ENCODE measurements at places on chromosomes 2 and 18. TPM values are rescaled to one million over a fixed set of nuclear protein-coding genes. Genes with fewer than 3 reads are reported as not detected.

Gene SIX2
- polyA plus RNA-seq, result not detected

Gene ABCG5
- not detected for polyA plus RNA-seq

Gene PJVK
- polyA plus RNA-seq, result not detected

Gene UGT1A5
- polyA plus RNA-seq, result not detected

GRCh38 chr2:159758686-159759085 lies 39.3 kb downstream of the CD302 start:
- H3K27me3 ChIP-seq, result no peaks in the 10 kb centered on the region
- H3K4me1 ChIP-seq, result peaks cover 15% of the 10 kb centered on the region
- no peak overlapping the region for H3K27ac ChIP-seq
- H3K36me3 ChIP-seq, result peaks cover 82% of the 10 kb centered on the region
- DNase-seq, result no peak

GRCh38 chr2:27754138-27754588 lies 17.4 kb upstream of the MRPL33 start:
- no peak overlapping the region for H3K4me3 ChIP-seq
- no peak overlapping the region for H3K27ac ChIP-seq
- no peaks in the 10 kb centered on the region for H3K36me3 ChIP-seq
- no peaks in the 10 kb centered on the region for H3K4me1 ChIP-seq

DNA sequence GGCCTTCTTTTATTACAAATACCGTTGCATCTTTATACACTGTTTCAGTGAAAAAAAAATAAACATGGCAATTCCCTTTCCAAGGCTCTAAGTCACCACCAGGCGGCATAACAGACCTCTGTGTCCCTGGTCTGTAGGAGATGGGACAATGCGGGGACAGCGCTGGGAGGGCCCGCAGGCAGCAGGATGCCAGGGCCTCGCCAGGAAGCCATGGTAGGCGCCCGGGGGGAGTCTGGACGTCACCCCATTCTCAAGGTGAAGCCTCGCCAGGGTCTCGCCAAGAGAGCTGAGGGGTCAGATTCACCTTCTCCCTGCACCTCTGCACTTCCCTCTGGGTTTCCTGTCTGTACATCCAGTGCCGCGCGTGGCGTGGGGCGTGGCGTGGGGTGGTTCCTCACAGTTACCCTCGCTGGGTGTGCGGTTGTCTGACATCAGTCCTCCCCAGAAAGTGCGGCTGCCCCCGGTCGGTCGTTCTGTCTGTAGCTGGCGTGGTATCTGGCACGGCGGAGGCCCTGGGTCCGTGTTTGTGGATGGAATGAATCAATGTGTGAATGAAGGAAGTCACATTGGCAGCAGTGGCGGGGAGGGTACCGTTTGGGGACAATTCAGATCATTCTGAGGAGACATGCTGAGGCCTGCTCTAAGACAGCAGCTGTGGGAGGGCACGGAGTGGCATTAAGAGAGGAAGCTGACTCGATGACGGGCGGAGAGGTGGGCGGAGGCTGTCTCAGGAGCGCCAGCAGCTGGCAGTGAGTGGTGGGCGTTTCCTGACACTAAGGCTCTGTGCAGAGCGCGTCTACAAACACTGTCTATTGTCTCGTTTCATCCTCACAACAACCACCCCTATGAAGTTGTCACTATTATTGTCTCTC lies 46.0 kb downstream of the LRRFIP1 start:
- no peaks in the 10 kb centered on the region for H3K27me3 ChIP-seq
- H3K4me3 ChIP-seq, result no peak overlapping the region
- H3K27ac ChIP-seq, result peak overlapping the region; percentile 84
- H3K4me1 ChIP-seq, result peaks cover 68% of the 10 kb centered on the region
- DNase-seq, result peak; percentile 79

DNA sequence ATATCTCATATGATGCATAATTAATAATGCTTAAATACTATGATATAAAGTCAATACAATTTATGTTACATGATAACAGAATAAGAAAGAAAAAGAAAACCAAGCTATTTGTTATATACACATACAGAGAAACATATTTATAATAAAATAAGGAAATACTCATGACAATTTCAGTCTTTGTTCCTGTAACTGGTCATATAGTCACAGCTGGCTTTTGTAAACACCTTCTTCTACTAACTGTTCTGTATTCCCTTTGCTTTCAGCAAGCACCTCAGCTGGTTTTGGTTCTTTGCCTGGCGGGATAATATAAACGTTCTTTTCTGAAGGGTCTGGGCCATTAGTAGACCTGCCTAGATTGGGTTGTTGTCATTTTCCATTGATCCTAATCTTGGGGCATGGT lies 158.5 kb downstream of the COPS8 start:
- no peaks in the 10 kb centered on the region for H3K27me3 ChIP-seq
- H3K27ac ChIP-seq, result no peak overlapping the region
- no peaks in the 10 kb centered on the region for H3K36me3 ChIP-seq
- no peak for DNase-seq
- no peaks in the 10 kb centered on the region for H3K4me1 ChIP-seq
- H3K4me3 ChIP-seq, result no peak overlapping the region

DNA sequence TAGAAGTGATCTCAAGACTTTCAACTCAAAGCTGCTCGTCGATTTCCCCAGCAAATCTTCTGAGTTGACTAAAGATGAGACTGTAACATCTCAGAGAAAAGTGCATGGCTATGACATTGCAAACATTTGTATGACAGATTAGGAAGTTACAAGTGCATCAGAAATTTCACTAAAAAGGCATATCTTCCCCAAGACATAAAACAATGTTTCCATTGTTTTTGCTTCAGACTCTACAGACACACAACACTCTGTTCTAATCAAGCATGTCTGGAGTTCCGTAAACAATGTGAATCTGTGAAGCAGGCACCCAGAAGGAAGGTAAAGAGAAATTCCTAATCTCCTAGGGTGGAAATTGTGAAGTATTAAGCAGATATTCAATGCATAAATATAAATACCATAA lies 144.6 kb upstream of the LYPD1 start:
- H3K27me3 ChIP-seq, result peaks cover 4% of the 10 kb centered on the region
- H3K4me3 ChIP-seq, result no peak overlapping the region
- H3K27ac ChIP-seq, result no peak overlapping the region
- no peaks in the 10 kb centered on the region for H3K36me3 ChIP-seq

Measured in sigmoid colon (tissue), 7 donors.